AG04450 (cell line): ENCODE measurements at places on chromosomes 4 and X.

- DNase-seq = no peak
Observed at GRCh38 chr4:66590488-66591215, 920.4 kb upstream of the EPHA5 start.

- no peak for DNase-seq
Observed at GRCh38 chr4:105455998-105456397, 17.9 kb downstream of the PPA2 start.

- no peak for DNase-seq
Observed at GRCh38 chrX:138692591-138692990, 18.9 kb downstream of the FGF13 start.

DNA sequence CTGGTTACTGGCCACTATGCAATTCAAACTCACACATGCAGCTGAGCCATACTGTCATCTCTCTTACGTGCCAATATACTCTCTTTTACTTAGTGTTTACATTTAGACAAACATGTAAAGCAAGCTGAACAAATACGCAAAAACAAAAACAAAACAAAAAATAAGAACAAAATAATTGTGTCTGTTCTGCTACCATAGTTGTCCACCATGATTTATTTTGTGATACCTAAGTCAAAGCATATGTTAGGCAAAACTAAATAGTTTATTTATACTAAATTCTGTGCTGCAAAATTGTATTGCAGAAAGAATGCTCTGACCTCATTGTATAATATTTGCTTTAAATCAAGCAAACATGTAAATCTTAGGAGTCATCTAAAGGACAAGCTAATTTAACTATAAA is 943.2 kb upstream of the AGA start:
- no peak for DNase-seq

DNA sequence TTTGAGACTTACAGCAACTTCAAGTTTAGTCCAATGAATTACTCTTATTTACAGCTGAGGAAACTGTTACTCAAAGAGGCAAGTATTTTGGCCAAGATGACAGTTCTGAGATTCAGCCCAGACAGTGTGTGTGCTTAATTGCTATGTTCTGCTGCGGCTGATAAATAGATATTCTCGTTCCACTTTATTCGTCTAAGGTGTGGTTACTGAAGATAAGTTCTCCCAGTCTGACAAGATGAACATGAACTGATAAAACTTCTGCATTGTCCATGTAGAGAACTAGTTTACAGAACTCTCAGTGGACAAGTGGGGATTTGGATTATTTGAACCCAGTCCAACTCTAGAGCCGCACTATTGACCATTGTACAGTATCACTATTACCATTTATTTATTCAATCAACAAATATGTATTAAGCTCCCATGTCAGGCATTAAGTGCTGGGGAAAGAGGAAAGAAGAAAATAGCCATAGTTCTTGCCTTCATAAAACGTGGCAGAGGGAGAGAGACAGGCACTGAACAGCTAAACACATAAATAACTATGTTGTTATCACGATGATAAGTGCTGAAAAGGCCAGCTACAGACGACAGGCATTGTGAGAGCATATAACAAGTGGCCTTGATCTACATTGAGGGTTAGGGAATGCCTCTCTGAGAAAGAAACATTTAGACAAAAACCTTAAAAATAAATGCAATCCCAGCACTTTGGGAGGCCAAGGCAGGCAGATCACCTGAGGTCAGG is 4.0 kb upstream of the DHX15 start:
- DNase-seq = no peak

GRCh38 chr4:147361726-147362125 is 119.2 kb upstream of the EDNRA start:
- DNase-seq = peak; percentile 64

DNA sequence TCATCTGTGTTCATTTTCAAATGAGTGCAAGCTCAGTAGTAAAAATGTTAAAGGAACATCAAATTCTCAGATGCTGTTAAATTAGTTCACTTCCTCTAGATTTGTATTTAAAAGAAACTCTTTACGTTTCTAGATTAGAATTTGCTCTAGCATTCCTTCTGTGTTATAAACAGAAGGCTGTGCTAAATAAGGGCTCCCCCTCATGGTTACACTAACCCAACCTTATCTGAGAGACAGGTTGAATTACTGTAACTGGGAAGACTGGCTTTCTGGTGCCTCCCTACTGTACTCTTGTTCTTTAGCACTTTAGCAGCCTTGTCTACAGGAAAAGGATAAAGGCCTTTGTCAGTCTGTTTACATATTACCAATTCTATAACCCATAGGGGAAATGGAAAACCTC is 56.8 kb downstream of the RXFP1 start:
- DNase-seq = no peak

GRCh38 chrX:53717205-53717604 is 30.7 kb upstream of the HUWE1 start:
- DNase-seq = no peak

GRCh38 chr4:7803992-7804755 is 135.5 kb downstream of the AFAP1 start:
- no peak for DNase-seq

GRCh38 chrX:148354916-148355315 is 145.5 kb upstream of the AFF2 start:
- DNase-seq = no peak

DNA sequence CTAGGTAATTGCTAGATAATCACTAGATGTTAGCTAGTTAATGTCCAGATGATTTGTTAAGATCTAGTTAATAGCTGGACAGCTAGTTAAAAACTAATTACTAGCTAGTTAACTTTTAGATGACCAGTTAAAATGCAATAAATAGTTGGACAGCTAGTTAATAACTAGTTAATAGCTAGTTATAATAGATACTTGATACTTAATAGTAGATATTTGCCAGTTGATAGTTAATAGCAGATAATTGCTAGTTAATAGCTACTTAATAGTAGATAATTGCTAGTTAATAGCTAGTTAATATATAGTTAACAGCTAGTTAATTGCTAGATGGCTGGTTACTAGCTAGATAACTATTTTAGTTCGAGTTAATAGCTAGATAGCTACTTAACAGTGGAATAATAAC is 631.4 kb upstream of the CT83 start:
- DNase-seq = no peak

GRCh38 chr4:152947311-152947710 is 11.2 kb downstream of the FHDC1 start:
- DNase-seq = no peak

GRCh38 chr4:3440011-3440410 is 1.8 kb upstream of the HGFAC start:
- DNase-seq = no peak

DNA sequence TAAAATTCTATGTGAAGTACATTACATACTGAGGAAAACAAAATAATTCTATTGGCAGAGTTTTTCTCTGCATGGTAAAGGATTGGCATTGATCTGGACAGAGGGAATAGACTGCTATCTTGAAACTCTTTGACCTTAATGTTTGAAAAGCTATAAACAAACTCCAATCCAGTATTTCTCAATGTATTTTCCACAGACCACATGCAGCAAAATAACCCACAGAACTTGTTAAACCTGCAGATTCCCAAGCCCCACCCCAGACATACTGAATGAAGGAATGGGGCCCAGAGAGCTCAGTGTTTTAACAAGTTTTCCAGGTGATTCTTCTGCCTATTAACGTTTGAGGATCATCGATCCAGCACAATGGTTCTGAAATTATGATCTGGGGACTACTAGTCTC is 15.7 kb downstream of the RNF128 start:
- no peak for DNase-seq

DNA sequence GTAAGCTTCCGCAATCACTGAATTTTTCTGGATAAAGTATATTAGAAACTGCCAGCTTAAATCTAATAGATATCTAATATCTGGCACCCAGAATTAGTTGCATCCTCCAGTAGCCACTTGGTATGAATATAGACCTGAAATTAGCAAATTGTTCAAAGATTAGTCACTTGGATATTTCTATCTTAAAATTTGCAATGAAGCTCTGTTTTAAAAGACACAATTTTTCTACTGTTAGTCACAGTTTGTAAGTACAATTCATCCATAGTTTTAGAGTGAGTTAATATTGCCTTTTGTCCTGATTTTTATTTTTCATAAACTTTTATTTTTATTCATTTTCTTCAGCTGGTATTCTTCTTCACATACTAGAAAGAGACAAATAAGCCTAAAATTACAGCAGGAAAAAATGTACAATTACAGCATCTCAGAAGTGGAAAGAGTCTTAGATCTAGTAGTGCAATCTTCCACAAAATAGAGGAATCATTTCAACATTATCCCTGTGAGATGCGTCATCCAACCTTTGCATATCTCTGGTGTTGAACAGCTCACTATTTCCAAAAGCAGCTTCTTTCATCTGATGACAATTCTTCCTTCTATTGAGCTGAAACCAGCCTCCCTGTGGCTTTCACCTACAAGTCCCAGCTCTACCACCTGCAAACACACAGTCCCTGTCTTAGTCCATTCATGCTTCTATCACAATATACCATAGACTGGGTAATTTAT is 190.0 kb upstream of the AR start:
- DNase-seq = no peak

DNA sequence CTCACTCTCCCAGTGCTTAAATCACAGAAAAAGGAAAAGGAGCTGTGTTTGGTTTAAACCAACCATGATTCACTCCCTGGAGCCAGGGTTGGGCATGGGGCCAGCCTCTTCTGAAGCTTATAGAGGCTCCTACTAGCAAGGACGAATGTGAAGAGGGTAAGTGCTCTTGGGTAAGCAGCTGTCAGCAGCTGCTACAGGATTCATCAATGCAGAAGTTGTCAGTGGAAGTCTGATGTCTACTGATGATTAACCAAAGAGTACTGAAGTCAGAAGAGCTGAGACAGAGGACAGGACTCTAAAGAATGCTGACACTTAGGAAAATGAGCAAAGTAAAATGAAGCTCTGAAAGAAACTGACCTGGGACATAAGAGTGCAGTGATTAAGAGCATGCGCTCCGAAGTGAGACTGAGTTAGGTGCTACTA is 32.7 kb upstream of the JADE1 start:
- DNase-seq = peak; percentile 82

DNA sequence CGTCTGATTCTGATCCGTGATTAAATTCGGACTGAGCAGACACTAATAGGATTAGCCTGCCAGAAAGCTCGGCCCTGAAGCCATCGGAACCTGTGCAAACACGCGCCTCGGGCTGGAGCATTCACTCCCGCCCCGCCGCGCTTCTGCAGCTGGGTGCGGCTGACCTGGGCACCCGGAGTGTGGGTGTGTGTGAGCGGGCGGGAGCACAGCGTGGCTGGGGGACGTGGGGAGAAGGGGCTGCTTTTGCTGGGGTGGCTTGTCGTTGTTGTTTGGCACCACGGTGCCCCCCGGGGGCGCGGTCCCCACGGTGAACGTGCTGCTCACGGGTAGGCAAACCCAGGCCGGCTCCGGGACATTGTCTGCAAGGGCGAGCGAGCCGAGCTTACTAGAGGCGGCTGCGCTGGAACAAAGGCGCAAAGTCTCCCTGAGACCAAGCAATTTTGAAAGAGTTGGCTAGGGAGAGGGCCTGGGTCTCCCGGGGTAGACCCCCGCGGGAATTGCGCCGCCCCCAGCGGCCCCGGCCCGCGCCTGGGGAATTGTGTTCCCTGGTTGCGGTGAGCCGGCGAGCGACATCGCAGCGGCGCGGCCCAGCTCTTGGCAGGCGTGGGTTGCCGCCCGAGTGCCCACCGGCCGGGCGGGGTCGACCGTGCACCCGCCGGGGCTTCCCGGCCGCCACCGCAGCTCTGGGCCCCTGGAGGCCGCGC is 1.4 kb downstream of the MAMLD1 start:
- DNase-seq = no peak

DNA sequence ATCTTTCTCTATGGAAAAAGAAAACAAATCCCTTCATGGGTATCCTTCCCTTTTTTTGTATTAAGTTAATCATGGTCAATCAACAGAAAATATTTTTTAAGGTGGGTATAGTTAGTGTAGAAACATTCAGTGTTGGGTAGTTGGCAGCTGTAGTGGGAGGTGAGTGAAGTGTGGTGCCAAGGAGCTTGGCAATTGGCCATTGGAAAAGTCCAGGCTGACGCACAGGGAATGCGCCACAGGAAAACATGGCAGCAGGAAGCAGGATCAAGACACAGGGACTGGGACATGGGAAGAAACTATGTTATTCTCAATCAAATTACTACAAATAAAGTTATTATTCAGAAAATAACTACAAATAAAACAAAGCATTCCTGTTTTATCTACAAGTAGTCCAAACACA is 20.0 kb downstream of the PALLD start:
- no peak for DNase-seq

GRCh38 chr4:67531379-67531962 is 13.8 kb downstream of the CENPC start:
- DNase-seq = no peak

DNA sequence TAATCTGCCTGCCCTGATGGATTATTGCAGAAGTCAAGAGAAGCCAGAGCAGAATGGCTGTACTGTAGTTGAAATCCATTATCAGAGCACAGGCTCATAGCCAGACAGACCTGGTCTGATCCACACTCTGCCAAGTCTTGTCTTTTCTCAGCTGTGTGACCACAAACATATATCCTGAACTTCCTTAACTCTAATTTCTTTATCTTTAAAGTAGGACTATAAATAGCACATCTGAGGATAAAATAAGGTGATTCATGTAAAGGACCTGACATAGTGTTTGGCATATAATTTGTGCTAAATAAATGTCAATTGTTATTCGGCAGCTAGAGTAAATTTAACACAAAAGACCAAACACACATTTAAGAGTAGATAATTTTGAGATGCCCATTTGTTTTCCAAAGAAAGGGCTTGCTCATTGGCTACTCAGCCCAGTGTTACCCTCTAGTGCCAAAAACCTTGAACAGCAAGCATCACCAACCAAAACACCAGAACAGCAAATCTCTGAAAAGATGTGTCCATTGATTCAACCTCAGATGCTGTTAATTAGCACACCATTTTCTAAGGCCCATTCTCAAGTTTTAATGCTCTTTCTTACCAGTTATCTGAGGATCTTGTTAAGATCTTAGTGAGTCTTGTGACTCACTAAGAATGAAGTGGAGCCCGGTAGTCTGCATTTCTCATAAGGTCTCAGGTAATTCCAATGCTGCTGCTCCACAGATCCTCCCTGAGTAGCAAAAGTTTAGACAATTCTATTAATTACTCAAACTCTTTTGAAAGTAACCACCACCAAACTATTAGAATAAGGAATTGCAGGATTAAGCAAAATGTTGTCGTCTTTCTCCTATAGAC is 108.8 kb downstream of the HHIP start:
- no peak for DNase-seq

GRCh38 chr4:128242601-128243000 is 45.0 kb downstream of the PGRMC2 start:
- DNase-seq = no peak

DNA sequence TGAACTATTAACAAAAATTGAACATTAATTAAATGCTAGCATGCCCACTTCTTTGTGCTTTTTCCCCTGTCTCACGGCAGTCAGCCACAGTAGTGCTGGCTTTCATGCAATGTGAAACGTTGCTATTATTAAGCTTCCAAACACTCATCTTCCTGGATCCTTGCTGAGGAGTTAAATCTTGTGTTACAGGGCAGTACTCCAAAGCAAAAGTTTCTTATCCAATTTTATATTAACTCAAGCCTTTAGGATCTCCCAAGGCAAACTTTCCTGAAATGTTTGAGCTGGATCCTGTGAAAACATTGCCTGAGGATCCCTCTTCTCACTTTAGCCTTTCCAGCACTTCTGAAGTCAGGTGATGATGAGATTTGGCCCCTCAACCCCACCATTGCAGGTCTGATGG is 1454.8 kb downstream of the FSTL5 start:
- no peak for DNase-seq
